ENCODE measurements at places on chromosomes 6 and 20.

DNA sequence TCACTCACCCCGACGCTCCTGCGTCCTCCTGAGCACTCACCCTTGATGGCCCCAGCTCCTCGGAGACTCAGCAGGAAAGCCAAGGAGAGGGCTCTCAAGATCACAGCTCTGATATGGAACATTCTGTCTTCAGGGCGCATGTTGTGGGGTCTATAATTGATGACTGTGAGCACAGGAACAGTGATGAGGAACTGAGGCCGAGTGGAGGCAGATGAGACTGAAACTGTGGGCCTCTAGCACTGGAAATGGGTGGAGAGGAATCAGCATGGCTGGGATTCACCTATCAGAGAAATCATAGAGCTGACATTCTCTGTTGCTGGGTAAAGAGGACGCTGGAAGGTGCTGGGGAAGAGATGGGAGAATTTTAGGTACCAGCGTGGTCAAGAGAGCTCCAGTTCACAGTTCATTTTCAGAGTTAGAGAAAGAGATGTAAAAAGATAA, at the start of gene HLA-DPA1:
HLA-DPA1 (minus strand) TSS at position 219 of the 441 bp plus-strand sequence.
- DNase-seq: no peak

GRCh38 chr6:20269181-20269580, 56.9 kb upstream of the MBOAT1 start:
- no peak for DNase-seq

DNA sequence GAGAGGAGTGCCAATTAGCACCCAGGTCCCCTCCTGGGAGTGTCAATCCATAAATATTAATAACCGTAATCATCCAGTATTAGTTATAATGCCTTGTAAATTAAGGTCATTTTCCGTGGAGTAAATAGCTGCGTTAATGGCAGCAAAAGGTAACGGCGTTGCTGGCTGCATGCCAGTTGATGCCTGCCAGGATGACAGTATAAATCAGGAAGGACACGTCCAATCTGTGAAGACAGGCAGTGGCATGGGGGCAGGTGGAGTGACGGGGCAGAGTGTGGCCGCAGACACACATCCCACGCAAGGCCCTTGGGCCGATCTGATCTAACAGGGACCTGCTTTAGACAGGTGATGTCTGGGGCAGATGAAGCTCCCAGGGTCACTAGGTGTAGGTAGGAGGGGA, 49.1 kb downstream of the KCNB1 start:
- DNase-seq: no peak

DNA sequence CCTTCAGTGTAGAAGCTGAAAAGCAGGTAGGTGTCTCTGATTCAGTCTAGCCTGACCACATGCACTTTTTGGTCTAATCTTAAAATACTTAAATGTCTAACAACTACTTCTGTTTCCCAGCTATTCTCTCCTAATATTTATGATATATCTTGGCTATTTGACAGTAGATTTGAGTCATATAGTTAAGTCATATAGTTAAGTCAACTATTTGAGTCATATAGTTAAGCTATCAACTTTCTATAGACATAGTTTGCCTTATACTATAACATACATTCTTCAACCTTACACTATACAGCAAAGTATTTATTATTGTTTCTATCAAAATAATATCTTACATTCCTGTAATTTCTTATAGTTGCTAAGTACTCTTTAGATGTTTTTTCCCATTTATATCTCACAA, 110.9 kb downstream of the GMDS start:
- DNase-seq: no peak

DNA sequence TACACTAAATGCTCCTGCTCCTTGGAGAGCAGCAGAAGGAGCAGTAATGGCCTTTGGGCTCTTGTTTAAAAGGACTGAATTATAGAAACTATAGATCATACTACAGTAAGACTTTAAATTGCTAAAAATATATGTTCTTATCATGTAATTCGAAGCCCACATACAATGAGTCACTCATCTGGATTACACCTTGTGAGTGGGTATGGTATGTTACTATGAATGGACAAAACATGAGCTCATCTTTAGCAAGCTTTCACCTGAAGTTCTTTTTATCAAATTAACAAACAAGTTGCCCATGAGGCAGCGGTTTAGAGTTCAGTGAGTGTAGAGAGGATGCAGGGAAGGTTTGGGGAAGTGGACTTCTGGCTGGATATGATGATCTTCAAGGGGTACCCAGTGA, 114.4 kb upstream of the CCN2 start:
- no peak for DNase-seq

GRCh38 chr6:6392214-6393068, 72.0 kb upstream of the F13A1 start:
- DNase-seq: no peak

- DNase-seq: no peak
Observed at GRCh38 chr6:134706806-134707205, 243.1 kb downstream of the ALDH8A1 start.

- no peak for DNase-seq
Observed at GRCh38 chr6:49550492-49551077, at the start of gene C6orf141. TSS of gene C6orf141 (plus strand) at chr6:49550668. CDS start at chr6:49550793, 125 bp downstream.

DNA sequence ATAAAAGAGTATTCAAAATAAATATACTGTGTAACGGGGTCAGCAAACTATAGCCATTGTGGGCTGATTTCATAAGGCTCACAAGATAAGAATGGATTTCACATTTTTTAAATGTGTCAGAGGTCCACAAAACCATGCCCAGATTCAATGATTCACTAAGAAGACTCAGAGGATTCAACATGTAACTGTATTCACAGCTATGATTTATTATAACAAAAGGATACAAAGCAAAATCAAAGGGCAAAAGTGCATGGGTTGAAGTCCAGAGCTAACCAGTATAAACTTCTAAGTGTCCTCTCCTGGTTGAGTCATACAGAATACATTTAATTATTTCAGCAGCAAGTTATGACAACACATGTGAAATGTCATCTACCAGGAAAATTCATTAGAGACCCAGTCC, 49.2 kb downstream of the TBC1D32 start:
- no peak for DNase-seq

- DNase-seq: no peak
Observed at GRCh38 chr20:4070323-4071177, 55.2 kb upstream of the RNF24 start.

GRCh38 chr6:16403831-16404230, 165.4 kb downstream of the GMPR start:
- no peak for DNase-seq

- no peak for DNase-seq
Observed at GRCh38 chr6:109095835-109096084, 453 bp downstream of the CEP57L1 start.

- no peak for DNase-seq
Observed at GRCh38 chr20:40146071-40146470, 543.0 kb downstream of the MAFB start.

DNA sequence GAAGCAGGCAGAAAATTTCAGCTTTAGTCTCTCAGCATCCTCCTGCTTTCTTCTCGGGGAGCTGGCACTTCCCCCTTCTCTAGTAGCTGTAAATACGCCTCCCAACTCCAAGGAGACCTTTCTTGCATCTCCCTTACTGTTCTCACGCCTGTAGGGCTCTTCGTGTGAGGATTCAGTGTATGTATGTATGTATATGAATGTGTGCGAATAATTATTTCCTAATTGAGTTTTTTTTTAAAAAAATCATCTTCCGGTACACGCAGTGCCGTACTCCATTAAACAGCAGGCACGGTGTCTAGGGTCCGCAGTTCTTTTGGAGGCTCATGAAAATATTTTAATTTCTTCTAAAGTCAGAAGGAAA, 85.4 kb downstream of the HFE start:
- no peak for DNase-seq

DNA sequence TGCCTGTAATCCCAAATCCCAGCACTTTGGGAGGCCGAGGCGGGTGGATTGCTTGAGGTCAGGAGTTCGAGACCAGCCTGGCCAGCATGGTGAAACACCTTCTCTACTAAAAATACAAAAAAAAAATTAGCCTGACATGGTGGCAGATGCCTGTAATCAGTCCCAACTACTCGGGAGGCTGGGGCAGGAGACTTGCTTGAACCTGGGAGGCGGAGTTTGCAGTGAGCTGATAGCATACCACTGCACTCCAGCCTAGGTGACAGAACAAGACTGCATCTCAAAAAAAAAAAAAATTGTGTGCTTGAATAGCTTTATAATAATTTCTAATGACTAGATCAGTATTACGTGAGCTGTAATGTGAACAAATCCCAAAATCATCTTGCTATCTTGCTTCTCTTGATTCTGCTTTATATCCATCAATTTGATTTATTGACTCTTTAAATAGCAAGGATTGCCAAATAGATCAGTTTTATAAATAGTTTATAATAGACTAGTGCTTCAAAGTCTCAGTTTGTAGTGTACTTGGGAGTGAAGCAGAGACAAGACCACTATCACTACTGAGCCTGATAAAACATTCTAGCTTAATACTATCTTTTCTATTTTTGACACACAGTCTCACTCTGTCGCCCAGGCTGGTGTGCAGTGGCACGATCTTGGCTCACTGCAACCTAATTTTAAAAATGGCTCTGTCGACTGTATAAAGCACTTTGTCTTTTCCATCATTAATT, 7.1 kb downstream of the AMD1 start:
- DNase-seq: no peak

GRCh38 chr6:21678990-21679389, 85.4 kb downstream of the SOX4 start:
- no peak for DNase-seq

DNA sequence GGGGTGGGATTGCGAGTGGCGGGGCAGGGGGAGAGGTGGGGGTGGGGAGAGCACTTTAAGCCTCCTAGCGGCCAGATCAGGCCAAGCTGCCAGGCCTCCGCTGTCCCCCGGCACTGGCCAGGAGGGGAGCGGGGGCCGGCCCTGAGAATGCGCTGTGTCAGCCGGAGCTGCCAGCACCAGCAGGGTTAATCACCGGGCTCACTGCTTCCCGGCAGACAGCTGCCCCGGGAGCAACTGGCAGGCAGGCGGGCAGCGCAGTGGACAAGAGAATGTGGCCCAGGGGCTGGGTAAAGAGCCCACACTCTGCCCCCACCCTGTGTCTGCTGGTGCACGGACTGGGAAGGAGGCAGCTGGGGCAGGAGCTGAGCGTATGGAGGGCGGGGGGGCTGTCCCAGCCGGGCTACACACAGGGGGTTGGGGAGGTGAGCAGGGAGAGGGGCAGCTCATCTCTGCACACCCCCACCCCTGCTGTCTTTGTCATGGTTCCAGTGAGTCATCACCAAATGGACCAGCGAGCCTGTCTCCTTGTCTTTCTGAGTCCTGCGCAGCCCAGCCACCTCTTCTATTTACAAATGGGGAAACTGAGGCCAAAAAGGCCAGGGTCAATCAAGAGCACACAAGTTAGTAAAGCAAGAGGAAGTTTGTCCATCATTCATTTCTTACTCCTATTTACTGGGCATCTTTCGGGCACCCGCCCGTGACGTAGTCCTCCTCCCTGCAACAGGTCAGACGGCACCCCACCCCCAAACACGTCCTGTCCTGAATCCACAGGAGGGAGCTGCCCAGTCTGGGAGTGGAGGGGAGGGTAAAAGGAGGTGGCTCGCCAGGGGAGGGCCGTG, 2.1 kb upstream of the LAMA5 start:
- DNase-seq: no peak

GRCh38 chr6:81511423-81511822, 241.1 kb downstream of the TENT5A start:
- no peak for DNase-seq

- no peak for DNase-seq
Observed at GRCh38 chr20:60402189-60403058, 444.2 kb downstream of the CDH26 start.
